ENCODE measurements at places on chromosomes 2 and 18. TPM values are rescaled to one million over a fixed set of nuclear protein-coding genes. Genes with fewer than 3 reads are reported as not detected.

The C1GALT1C1L gene
- 1.3 TPM for total RNA-seq

The STPG4 gene
- not detected for total RNA-seq

The TXNL1 gene
- total RNA-seq, result 83.0 TPM

The MARCO gene
- total RNA-seq, result not detected

The CYP26B1 gene
- 1.9 TPM for total RNA-seq

The COPS8 gene
- total RNA-seq, result 186 TPM

The SGPP2 gene
- total RNA-seq, result 0.92 TPM

The KLF7 gene
- total RNA-seq, result 10.7 TPM

The GIGYF2 gene
- 44.4 TPM for total RNA-seq

The TRIM43 gene
- total RNA-seq, result not detected

The FAM237A gene
- total RNA-seq, result not detected

The OSBPL1A gene
- total RNA-seq, result 13.5 TPM

The IL1RL2 gene
- not detected for total RNA-seq

The SLC14A1 gene
- total RNA-seq, result 7.5 TPM

The ITPRIPL1 gene
- 2.4 TPM for total RNA-seq

The SLC16A14 gene
- 2.1 TPM for total RNA-seq

The MC4R gene
- not detected for total RNA-seq

The RAB17 gene
- total RNA-seq, result 0.40 TPM

The RRM2 gene
- total RNA-seq, result 162 TPM

The CAPG gene
- total RNA-seq, result 123 TPM

The RAB10 gene
- total RNA-seq, result 117 TPM

The OTOF gene
- total RNA-seq, result not detected

The SPP2 gene
- not detected for total RNA-seq

The AQP12A gene
- not detected for total RNA-seq

Measured in Daoy (cell line).